ENCODE measurements at places on chromosomes 13 and 19. TPM values are rescaled to one million over a fixed set of nuclear protein-coding genes. Genes with fewer than 3 reads are reported as not detected.

GRCh38 chr19:37087110-37087509 lies 8.9 kb downstream of the ZNF420 start:
- no peak for DNase-seq

Gene APOC1
- 3.8 TPM for total RNA-seq

- DNase-seq: no peak
Observed at GRCh38 chr13:39655041-39655568, 357 bp upstream of the COG6 start.

Gene CELF5
- not detected for total RNA-seq

Gene LYPD3
- not detected for total RNA-seq

GRCh38 chr19:6712692-6713670 lies 7.5 kb downstream of the C3 start:
- DNase-seq: no peak

DNA sequence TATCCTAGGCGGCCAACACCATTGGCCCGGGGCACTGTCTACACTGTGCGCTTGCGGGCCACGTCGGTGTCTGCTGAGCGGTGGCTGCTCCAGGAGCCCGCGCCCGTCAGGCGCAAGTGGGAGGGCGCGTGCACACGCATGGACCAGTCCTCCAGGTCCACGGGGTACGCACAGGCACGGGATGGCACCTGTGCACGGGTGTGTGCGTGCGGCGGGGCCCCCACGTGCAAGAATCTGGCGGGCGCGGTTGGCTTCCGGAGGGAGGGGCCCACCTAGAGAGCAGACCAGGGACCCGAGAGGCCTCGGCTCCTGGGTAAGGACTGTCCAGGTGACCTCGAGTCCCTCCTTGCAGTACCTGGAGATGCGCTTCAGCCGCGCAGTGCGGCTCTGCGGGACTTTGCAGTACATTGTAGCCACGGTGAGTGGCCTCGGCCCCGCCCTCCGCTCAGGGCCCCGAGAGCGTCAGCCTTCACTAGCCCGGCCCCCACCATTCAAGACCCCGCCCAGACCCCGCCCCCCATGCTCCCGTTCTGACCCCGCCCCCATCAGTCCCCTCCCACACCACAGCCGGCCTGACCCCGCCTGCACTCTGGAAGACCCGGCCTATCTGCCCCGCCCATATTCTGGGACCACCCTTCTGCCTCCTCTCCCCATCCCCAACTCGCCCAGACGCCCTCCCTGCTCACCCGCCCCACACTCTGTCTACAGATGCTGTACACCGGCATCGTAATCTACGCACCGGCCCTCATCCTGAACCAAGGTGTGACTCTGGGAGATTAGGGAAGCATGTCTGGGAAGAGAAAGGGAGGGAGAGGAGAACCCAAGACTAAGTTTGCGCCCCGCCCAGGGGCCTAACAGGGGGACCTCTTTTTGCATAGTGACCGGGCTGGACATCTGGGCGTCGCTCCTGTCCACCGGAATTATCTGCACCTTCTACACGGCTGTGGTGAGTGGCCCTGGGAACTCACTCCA lies 2.3 kb downstream of the SLC5A5 start:
- DNase-seq: no peak

GRCh38 chr13:95463531-95463930 lies 89.0 kb upstream of the CLDN10 start:
- DNase-seq: no peak

Gene CSNK1G2
- total RNA-seq: 71.3 TPM

All from GM12878 (cell line).